ENCODE measurements at places on chromosomes 2 and 18. TPM values are rescaled to one million over a fixed set of nuclear protein-coding genes. Genes with fewer than 3 reads are reported as not detected.

DNA sequence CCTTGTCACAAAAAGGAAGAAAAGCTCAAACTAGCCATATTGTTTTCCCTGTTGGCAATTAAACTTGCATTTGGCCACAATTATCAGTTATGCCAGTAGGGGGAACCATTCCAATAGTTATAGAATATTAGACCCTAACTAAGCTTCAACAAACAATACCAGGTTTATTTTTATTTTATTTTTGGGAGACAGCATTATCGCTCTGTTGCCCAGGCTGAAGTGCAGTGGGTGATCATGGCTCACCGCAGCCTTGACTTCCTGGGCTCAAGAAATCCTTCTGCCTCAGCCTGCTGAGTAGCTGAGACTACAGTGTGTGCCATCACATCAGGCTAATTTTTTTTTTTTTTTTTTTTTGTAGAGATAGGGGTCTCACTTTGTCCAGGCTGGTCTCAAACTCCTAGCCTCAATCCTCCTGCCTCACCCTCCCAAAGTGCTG is 102.1 kb downstream of the ATAD2B start:
- no peak overlapping the region for H3K27ac ChIP-seq
- H3K36me3 ChIP-seq: peaks cover 2% of the 10 kb centered on the region
- no peaks in the 10 kb centered on the region for H3K27me3 ChIP-seq
- no peaks in the 10 kb centered on the region for H3K4me1 ChIP-seq
- peak; percentile 80 for DNase-seq

DNA sequence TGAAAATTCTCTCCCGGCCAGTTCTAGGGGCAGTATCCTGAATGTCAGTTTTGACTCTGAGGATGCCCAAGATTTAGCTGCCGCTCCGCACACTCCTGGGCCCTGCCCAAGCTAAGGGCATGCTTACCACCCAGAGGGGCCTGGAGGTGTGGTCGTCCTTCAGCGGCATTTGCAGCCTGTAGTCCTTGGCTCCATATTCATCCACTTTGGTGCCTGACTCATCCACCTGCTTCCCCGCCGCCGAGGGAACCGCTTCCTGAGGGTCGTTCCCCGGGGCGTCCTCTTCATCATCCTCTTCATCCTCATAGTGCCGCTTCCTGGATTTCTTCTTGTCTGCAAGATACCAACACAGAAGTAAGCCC is 577 bp downstream of the ERCC3 start:
- no peaks in the 10 kb centered on the region for H3K27me3 ChIP-seq
- H3K4me3 ChIP-seq: peak overlapping the region; percentile 99
- peak overlapping the region; percentile 93 for H3K27ac ChIP-seq
- H3K4me1 ChIP-seq: no peaks in the 10 kb centered on the region
- H3K36me3 ChIP-seq: peaks cover 34% of the 10 kb centered on the region
- no peak for DNase-seq

DNA sequence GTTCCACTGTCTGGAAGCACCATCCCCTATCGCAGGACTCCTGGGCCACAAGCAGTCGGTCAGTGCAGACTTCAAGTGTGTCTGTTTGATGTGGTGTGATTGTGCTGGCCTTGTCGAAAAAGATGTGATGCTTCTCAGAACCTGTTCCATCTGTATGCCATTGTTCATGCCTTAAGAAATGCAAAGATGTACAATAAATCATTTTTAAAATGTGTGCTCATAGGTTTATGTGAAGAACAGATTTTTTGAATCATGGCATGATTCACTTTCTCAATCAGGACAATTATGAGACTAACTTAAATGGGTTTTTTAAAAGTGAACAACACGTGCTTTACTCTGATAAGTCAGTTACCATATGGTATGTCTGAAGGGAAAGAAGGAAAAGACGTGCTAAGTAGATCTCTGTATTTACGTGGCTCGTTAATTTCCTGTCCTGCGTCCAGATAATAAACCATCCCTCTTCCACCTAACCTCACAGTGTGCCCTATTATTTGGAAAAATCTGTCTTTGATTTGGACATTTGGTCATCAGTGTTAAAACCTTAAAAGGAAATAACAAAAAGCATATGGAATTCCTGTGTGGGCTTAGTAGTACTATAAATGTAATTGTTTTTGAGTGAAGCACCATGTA is 54.9 kb downstream of the PRKRA start:
- H3K27me3 ChIP-seq: no peaks in the 10 kb centered on the region
- no peak for DNase-seq
- H3K27ac ChIP-seq: no peak overlapping the region
- no peaks in the 10 kb centered on the region for H3K4me1 ChIP-seq
- no peaks in the 10 kb centered on the region for H3K36me3 ChIP-seq
- H3K4me3 ChIP-seq: no peak overlapping the region

GRCh38 chr2:29983308-29983707 is 61.9 kb upstream of the ALK start:
- no peak for DNase-seq
- no peaks in the 10 kb centered on the region for H3K27me3 ChIP-seq
- no peak overlapping the region for H3K27ac ChIP-seq
- no peaks in the 10 kb centered on the region for H3K4me1 ChIP-seq
- H3K36me3 ChIP-seq: no peaks in the 10 kb centered on the region

GRCh38 chr2:106706283-106706682 is 179.7 kb downstream of the ST6GAL2 start:
- no peaks in the 10 kb centered on the region for H3K4me1 ChIP-seq
- H3K4me3 ChIP-seq: no peak overlapping the region
- H3K27me3 ChIP-seq: no peaks in the 10 kb centered on the region

GRCh38 chr2:207142461-207142860 is 23.3 kb downstream of the KLF7 start:
- no peak overlapping the region for H3K4me3 ChIP-seq
- peak overlapping the region; percentile 92 for H3K27ac ChIP-seq
- peaks cover 19% of the 10 kb centered on the region for H3K4me1 ChIP-seq
- no peaks in the 10 kb centered on the region for H3K36me3 ChIP-seq

DNA sequence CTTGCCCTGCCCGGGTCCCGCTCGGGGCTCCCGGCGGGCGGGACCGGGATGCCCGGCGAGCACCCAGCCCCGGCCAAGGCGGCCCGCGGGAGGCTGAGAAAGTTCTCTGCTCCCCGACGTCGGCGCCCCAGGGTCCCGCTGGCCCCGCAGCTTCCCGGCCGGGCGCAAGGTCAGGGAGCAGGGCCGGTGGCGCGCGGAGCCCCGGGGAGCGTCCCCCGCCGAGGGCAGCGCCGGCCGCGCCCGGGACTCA is 331 bp downstream of the SERPINE2 start:
- no peak overlapping the region for H3K27ac ChIP-seq
- H3K4me1 ChIP-seq: peaks cover 11% of the 10 kb centered on the region
- peaks cover 4% of the 10 kb centered on the region for H3K27me3 ChIP-seq
- no peak for DNase-seq

GRCh38 chr2:240189686-240190085 is 49.2 kb upstream of the OTOS start:
- DNase-seq: peak; percentile 9
- H3K36me3 ChIP-seq: no peaks in the 10 kb centered on the region
- H3K27me3 ChIP-seq: peaks cover 4% of the 10 kb centered on the region
- H3K27ac ChIP-seq: no peak overlapping the region

DNA sequence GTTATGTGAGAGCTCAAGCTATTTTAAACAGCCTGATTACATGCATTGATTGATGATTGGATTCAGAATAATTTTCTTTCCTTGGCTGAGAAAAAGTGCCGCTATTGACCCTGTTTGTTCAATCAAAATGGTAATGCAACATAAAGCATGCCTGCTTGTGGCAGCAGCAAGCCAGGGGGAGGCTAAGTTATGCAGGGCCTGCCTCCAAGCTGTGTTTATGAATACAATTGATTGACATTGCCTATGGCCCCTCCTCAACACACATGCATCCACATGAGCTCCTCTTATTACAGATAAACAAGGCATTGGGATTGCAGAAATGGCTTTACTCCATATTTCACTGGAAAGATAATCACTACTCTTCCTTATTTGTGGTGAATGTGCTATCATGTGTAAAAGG is 395.6 kb downstream of the TDRD15 start:
- no peaks in the 10 kb centered on the region for H3K4me1 ChIP-seq
- no peak overlapping the region for H3K27ac ChIP-seq
- DNase-seq: no peak
- no peak overlapping the region for H3K4me3 ChIP-seq

GRCh38 chr2:9739531-9739964 is 103.7 kb upstream of the TAF1B start:
- H3K27me3 ChIP-seq: no peaks in the 10 kb centered on the region
- H3K27ac ChIP-seq: peak overlapping the region; percentile 73
- DNase-seq: peak; percentile 89
- no peak overlapping the region for H3K4me3 ChIP-seq
- no peaks in the 10 kb centered on the region for H3K4me1 ChIP-seq

GRCh38 chr2:143594161-143594560 is 464.9 kb downstream of the ARHGAP15 start:
- no peak overlapping the region for H3K4me3 ChIP-seq
- H3K36me3 ChIP-seq: no peaks in the 10 kb centered on the region
- no peak overlapping the region for H3K27ac ChIP-seq
- DNase-seq: no peak
- H3K4me1 ChIP-seq: no peaks in the 10 kb centered on the region

GRCh38 chr2:32355976-32356680 is 695 bp upstream of the BIRC6 start:
- H3K4me3 ChIP-seq: peak overlapping the region; percentile 76
- H3K27ac ChIP-seq: peak overlapping the region; percentile 95
- DNase-seq: no peak
- H3K36me3 ChIP-seq: peaks cover 3% of the 10 kb centered on the region
- H3K27me3 ChIP-seq: no peaks in the 10 kb centered on the region
- peaks cover 14% of the 10 kb centered on the region for H3K4me1 ChIP-seq

DNA sequence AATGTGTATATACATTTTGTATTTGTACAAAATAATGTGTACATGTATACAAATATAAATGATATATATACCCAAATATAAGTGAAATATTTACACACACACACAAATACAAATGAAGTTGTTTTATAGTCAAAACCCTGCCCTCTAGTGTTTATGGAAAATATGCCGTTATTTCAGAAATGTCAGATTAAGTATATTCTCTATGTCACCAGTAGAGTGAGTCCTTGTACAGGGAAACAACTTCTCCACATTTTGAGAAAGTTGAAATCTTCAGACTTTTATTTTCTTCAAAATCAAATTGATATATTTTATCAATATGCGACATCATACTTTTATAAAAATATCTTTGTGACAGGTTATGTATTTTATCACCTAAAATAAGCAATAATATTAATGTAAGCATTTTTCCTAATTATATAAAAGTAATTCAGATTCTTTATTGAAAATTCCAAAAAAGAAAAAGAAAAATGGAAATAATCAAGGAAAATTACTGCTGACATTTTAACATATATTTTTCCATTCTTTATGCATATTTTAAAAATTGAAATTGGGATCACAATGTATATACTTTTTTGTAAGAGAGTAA is 22.4 kb downstream of the ARL6IP6 start:
- DNase-seq: no peak
- H3K27ac ChIP-seq: no peak overlapping the region
- no peaks in the 10 kb centered on the region for H3K27me3 ChIP-seq

GRCh38 chr2:225233234-225233633 is 166.3 kb upstream of the NYAP2 start:
- H3K27ac ChIP-seq: no peak overlapping the region
- H3K4me3 ChIP-seq: no peak overlapping the region
- no peaks in the 10 kb centered on the region for H3K27me3 ChIP-seq
- no peaks in the 10 kb centered on the region for H3K4me1 ChIP-seq
- no peaks in the 10 kb centered on the region for H3K36me3 ChIP-seq
- no peak for DNase-seq

DNA sequence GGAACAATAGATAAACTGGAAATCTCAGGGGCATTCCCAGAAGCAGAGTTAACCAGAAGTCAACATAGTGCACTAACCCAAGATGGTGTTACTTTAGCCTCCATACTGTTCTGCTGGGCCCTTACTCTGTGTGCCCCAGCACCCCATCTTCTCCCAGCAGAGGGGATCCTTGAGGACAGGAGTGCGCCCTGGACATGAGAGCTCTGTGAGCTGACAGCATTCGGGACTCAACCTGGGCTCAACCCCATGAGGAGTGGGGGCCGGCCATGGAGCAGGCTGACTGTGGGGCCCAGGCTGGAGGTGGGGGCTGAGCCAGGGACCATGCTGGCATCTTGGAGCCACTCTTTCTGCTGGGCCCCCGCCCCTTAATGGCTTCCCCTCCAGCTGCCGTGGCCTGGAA is 156.3 kb upstream of the HS6ST1 start:
- no peak overlapping the region for H3K27ac ChIP-seq
- H3K36me3 ChIP-seq: no peaks in the 10 kb centered on the region
- H3K27me3 ChIP-seq: no peaks in the 10 kb centered on the region
- DNase-seq: peak; percentile 7

- DNase-seq: no peak
- H3K27me3 ChIP-seq: no peaks in the 10 kb centered on the region
- no peaks in the 10 kb centered on the region for H3K36me3 ChIP-seq
- no peak overlapping the region for H3K27ac ChIP-seq
Observed at GRCh38 chr2:128308889-128309279, 9.8 kb downstream of the HS6ST1 start.

GRCh38 chr2:33392366-33392765 is 84.1 kb upstream of the RASGRP3 start:
- H3K4me1 ChIP-seq: peaks cover 3% of the 10 kb centered on the region
- H3K36me3 ChIP-seq: no peaks in the 10 kb centered on the region
- no peak for DNase-seq
- H3K27ac ChIP-seq: no peak overlapping the region
- no peaks in the 10 kb centered on the region for H3K27me3 ChIP-seq

DNA sequence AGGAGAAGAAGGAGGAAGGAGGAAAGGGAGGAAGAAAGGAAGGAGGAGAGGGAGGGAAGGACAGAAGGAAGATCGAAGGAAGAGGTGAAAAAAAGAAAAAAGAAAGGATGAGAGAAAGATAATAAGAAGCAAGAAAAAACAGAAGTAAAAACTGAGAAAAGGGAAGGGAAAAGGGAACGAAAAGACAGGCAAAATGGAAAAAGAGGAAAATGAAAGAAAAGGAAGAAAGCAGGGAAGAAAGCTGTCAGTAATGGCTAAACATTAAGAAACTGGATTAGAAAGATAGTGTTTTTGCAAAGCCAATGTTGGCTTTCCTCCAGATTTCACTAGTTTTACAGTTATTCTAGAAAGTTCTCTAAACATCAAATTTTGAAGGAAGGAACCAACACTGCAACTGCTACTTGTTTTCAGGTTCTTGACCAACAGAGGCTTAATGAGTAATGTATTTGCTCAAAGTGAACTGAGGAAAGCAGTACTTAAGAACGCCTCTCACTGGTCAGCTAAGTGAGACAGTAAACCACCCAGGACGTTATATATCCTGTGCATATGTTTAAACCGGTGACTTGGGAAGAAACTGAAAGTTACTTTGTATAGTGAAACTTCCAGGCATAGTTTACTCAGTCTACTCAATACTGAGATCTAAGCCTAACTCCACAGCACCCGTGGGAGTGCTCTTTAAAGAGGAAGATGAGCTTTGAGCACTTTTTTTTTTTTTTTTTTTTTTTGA is 286.2 kb upstream of the TRIB2 start:
- H3K27me3 ChIP-seq: no peaks in the 10 kb centered on the region
- no peak overlapping the region for H3K4me3 ChIP-seq
- no peak overlapping the region for H3K27ac ChIP-seq
- peaks cover 43% of the 10 kb centered on the region for H3K4me1 ChIP-seq
- no peaks in the 10 kb centered on the region for H3K36me3 ChIP-seq

The UGT1A4 gene
- 0.21 TPM for total RNA-seq

The LINC00305 gene
- not detected for total RNA-seq

The SH3YL1 gene
- total RNA-seq: 121 TPM

The CDK15 gene
- 2.3 TPM for total RNA-seq

The ERFE gene
- total RNA-seq: 0.54 TPM

The DUSP19 gene
- total RNA-seq: 8.8 TPM

The MC5R gene
- total RNA-seq: not detected

The OTOS gene
- not detected for total RNA-seq

The DSC1 gene
- not detected for total RNA-seq

The C2orf80 gene
- total RNA-seq: not detected
